ENCODE measurements at places on chromosomes 3 and 15.

- DNase-seq: no peak
Observed at GRCh38 chr15:87761736-87762509, 494.6 kb downstream of the NTRK3 start.

- DNase-seq: no peak
Observed at GRCh38 chr3:126321490-126321889, 35.7 kb downstream of the KLF15 start.

DNA sequence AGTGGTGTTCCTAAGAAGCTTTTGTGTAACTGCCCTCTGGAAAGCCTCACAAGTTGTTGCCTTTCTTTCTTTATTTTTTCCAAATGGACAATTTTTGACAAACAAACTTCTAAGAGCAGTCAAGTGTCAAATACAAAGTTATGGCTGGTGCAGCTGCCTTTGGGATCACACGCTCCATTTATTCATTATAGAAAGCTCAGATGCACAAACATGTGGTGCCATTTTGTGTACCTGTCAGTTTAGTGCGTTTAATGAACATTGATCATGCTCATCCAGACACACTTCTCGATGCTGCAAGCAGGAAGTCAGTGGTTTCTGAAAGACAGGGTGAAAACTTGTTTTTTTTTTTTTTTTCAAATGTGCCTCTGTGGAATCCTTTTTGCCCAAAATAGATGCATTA, 324.5 kb downstream of the CNTN4 start:
- DNase-seq: no peak

DNA sequence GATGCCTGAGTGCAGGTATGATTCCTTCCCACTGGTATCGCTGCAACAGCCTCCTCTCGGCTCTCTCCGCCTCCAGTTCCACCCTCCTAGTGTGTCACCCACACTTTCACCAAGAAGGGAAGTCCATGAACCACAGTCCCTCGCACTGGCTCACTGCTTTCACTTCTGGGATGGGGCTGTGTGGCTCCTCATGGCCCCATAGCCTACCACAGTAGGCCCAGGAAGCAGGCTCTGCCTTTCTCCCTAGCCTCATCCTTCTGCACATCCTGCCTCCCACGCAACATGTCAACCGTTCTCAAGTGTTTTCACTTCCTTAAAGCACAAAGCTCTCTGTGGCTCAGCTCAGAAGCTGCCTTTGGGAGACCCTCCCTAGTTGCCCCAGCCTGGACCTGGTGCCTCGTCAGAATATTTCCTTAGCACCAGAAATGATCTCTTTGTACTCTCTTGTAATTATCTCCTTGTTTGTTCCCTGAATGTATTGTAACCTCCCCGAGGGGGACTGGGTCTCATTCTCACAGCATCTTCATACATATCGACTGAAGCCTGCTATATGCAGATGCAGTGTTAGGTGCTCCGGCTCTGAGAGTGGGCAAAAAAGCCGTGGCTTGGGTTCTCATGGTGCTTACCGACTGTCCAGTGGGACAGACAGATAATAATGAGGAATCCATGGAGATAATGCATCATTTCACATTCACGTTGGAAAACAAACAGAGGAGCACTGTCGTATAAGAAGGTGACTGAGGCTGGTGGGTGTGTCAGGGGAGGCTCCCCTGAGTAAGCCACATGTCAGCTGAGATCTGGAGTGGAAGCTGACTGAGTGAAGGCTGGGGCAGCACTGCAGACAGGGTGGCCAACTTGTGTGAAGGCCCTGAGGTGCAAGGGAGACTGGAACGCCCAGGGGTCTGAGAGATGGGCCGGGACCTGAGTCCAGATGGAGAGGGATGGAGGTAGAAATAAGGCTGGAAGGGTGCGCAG, 107.1 kb downstream of the DGKG start:
- DNase-seq: no peak

GRCh38 chr3:141216975-141217374, 14.7 kb upstream of the PXYLP1 start:
- no peak for DNase-seq

- DNase-seq: no peak
Observed at GRCh38 chr3:98589331-98590036, 3.9 kb downstream of the CPOX start.

DNA sequence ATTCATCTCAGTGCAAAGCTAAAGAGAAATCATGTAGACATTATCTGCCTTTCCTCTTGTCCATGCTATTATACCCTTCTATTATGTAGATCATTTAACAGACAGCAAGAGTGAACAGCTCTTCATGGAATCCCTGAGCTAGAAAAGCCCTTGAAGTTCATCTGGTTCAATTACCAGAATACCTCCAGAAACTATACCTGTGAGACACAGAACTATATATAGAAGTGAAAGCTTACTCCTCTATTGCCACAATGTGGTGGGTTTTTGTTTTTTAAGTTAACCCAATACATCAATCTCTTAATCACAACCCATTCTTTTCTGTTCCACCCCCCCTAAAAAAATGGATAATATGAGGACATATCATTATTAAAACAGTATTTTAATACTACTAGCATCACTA, 347.7 kb downstream of the PLCL2 start:
- no peak for DNase-seq

DNA sequence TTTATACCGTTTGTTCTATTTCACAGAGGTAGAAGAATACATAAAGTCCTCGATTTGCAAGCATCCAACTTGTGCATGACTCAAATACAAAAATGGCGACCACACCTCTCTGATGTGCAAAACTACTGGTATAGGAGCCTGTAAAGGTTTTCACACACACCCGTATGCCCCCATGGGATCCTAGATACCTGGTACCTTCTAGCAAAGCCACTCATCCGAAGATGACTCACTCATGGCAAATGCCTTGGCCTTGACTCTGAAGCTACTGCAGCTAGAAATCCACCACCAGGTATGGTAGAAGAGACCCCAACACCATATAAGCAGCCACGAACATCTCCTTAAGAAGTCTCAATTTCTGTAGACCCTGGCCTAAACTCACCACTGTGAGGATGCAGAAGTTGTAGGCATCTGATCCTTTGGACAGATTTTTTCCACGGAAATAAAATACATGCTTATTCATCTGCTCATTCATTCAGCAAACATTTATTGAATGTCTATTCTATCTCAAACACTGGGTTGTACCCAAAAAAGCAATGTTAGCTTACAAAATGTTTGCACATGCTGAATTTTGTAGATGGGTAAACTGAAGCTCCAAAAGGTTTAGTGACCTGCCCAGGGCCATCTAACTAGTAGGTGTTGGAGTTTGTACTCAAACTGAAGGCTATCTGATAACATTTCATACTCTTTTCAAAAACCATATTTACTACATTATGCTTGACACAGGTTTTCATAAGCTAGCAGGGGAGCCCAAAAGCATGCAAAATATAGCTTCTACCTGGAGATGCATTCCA, 158.8 kb downstream of the RORA start:
- DNase-seq: no peak

DNA sequence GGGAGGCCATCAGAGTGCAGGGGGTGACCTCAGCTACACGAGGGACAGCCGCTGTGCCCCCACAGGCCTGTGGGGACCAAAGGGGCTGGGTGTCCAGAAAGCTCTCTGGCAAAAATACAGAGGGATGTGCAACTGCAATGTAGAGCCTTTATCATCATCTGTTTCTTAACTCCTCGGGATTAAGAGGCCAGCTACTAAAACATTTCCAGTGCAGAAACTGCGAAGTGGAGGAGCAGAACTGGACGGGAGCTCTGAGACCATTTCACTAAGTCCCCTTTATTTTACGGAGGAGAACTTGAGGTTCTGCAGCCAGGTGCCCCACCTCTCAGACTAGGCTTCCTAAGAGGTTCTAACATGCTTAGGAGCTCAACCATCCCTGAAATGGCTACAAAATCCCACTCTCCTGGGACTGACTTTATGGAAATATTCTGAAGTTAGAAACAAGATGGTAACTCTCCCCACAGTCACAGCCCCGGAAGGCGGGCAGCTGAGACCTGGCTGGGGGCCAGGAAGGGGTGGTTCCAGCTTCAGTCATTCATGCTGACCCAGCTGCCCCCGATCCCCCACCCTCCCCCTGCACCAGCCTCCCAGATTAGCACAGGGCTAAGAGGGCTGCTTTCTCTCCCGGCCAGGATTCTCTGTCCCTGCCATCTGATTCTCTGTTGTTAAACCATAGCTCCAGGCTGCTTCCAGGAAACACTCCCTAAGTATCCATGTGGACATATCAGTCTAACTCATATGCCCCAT, 40.3 kb downstream of the UMPS start:
- peak; percentile 27 for DNase-seq

GRCh38 chr3:37590328-37591079, 271.2 kb upstream of the CTDSPL start:
- DNase-seq: no peak

DNA sequence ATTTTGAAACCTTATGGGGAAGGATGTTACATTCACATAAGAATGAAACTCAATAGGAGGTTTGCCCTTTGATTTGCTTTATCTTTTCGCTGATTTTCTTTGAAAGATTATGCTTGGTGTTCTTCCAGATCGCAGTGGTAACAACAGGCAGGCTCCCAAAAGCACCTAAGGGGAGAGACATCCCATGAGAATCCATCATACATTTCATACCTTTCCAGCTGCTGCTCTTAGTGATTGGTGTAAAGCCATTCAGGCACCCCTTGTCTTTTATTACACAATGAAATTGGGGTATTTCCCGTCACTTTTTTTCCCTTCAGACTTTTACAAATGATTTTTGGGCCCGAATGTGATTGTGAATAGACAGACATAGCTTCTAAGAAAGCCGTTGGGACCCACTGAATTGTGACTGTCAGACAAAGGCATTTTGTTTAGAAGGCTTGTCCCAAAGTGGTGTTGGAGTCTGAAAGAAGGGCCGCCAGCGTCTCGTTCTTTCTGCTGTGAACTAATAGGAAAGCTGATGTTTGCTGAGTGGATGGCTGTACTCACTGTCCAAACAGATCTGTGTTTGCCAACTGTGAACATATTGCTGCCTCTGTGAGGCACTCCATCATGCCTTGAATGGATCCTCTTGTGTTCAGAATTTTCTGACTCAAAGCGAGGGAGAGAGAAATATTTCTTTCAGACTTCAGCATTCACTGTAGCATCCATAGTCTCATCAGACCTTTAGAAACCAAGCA, 164.3 kb downstream of the FNDC3B start:
- DNase-seq: no peak

DNA sequence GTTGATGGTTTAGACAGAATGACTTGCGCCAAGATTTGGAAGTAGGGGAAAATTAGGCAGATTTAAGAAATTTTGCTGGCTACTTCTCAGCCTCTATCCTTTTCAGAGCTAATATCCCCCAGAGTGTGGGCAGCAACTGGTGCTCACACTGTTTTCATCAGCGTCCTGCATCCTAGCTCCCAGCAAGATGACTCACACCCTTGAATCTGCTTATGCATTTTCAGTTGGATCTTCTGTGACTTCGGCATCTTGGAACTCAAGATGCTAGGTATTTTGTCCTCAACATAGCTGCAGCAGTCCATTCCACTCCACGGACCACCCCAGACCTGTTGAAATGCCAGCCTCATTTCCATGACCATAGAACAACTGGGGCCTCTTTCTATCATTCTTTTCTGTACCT, 336.1 kb upstream of the NR2F2 start:
- DNase-seq: no peak

DNA sequence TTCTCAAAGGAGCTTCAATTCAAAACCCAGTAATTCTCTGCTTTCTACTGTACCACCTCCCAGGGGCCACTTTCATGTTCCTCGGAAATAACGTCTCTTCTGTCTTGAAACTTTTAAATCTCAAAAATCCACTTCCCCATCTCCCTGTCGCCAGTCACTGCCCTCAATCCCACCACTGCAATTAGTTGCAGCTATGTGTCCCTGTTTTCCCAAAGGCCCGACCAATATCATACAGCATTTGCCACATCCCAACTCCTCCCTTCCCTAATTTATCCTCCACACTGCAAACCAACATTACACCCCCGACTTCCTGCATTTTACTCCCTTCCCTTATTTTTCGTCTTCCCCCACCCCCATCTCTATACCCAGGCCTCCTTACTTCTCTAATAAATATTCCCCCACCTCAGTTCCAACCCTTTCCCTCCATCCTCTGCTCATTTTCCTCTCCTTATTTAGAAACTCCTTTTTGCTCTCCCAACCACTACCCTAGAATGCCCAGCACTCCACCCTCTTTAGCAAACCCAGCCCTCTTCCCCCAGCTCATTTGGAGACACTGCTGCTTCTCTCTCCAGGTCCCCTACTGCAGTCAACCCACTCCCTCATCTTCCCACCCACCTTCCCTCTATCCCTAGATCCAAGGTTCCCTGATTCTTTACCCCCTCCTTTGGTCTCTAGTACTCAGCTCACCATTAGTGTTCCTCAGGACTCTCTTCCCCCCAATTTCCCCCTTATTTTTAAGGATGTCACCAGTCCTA, 1.1 kb downstream of the NPTN start:
- no peak for DNase-seq

GRCh38 chr15:81239190-81239589, 42.5 kb downstream of the IL16 start:
- DNase-seq: no peak

- DNase-seq: peak; percentile 15
Observed at GRCh38 chr3:192467230-192468140, 259.9 kb downstream of the FGF12 start.

DNA sequence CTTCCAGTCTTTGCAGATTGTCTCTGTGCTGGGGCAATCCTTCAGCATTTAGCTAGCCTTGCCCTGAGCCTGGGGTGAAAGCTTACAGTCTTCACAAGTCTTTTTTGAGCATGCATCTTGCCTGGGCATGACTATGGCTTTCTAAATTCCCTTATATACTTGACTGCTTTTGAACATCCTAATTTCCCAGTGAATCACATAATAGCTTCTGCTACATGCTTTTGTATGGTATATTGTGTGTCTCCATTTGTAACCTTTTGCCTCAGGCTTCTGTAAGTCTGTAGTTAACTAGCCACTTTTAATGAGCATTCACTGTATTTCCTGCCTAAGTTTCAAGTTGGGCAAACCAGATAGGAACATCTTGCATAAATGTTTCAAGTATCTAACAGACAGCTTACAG, 76.8 kb downstream of the CHCHD4 start:
- DNase-seq: no peak

- DNase-seq: no peak
Observed at GRCh38 chr15:98983334-98983733, 24.3 kb downstream of the PGPEP1L start.

DNA sequence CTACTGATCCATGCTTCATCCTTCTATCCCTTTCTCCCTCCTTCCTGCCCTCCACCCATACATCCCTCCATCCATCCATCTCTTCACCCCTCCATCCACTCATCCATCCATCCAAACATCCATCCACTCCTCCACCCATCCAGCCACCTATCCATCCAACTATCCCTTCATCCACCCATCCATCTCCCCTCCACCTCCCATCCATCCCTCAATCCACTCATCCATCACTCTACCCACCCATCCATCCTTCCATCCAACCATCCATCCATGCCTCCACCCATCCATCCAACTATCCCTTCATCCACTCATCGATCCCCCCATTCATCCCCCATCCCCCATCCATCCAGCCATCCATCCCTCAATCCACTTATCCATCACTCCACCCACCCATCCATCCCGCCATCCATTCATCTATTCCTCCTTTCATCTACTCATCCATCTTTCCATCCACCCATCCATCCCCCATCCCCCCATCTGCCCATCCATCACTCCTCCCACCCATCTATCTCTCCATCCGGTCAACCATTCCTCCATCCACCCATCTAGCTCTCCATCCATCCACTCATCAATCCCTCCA, 132.4 kb upstream of the IQSEC1 start:
- no peak for DNase-seq
